ENCODE measurements at places on chromosomes 2 and 18.

GRCh38 chr2:19990416-19990728 lies 467 bp upstream of the WDR35 start:
- DNase-seq, result no peak

GRCh38 chr2:48938231-48938630 lies 182.7 kb upstream of the LHCGR start:
- no peak for DNase-seq

DNA sequence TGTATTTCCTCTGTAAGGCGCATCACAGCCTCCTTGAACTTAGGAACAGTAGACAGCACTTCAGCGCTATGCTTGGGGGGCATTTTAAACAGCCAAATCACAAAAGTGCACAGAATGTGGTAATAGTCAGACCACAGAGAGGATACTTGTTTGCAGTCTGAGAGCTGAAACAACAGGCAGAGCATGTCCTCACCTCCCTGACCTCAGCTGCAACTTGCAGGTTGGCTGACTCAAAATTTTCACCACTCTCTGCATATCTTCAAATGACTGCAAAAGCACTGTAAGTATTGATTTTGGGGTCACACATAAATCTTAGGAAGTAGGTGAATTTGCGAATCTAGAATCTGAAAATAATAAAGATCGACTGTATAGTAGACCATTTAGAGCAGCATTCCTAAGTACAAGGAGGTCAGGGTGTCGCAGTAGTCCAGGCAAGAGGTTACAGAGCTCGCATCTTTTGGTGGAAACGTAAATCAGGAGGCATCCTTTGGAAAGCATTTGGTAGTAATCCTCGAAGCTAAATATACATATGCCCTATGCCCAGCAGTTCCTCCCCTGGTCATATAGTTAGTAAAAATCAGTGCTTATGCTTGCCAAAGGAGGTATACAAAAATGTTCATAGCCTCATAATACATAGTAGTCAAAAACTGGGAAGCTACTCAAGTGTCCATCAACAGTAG lies 108.2 kb upstream of the MYCN start:
- no peak for DNase-seq

- no peak for DNase-seq
Observed at GRCh38 chr2:36695746-36696415, 626 bp upstream of the VIT start.

DNA sequence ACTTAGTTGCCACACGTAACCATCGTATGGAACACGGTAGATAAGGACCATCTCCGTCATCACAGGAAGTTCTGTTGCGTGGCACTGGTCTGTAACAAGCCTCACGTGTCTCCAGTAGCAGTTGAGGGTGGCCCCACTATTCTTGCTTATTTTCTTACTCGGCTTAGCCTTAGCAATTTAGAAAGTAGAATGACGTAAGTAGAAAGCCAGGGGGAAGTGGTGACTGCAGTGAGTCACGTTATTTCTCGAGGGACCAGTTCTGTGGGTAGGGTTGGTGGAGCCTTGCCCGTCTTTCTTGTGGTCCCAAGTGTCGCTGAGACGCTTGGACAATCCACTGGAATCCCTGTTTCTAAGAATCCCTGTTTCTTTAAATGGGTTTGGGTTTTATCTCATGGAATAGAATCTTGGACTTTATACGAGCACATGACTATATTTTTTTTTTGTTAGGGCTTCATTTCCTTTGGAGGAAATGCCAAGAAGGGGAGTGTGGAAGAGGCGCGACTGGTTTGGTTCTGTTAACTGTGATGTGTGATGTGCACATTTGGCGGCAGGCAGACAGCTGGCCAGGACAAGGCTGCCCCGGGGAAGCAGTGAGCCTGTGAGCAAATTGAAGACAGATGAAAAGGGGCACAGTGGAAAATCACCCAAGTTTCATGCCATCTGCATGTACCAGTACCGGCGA lies 96.2 kb downstream of the CABLES1 start:
- DNase-seq, result peak; percentile 86

DNA sequence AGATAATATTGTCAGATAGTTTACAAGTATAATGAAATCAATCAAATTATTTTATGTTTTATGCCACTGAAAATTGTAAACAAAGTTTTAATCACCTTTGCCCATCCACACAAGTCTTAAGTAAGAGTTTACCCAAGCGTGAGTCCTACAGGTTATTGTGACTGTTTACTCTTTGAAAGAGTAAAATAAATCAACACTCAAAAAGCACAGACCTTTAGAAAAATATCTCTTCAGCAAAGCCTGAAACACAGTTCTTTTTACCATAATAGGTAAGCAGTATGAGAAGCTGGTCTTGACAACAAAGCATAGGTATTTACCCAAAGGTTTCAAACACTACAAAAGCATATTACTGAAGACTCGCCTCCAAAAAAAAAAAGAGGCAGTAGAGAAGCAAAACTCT lies 3.7 kb downstream of the ROCK2 start:
- DNase-seq, result no peak

GRCh38 chr18:49031511-49032188 lies 80.9 kb upstream of the SMAD7 start:
- peak; percentile 24 for DNase-seq

DNA sequence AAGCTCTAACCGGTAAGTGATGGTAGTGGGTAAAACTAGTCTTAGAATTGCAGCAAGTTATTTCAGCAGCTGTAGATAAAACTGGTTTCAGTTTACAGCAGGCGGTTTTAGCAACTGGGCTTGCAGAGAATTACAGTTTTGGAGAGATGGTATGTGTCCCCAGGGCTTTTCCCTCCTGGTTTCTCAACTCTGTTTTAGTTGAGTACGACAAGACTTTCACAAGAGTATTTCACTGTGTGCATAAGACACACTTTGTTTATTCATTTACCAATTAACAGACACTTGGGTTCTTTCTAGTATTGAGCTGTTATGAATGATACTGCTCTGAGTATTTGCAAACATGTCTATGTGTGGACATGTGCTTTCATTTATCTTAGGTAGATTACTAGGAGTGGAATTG lies 65.6 kb upstream of the RFX8 start:
- no peak for DNase-seq

DNA sequence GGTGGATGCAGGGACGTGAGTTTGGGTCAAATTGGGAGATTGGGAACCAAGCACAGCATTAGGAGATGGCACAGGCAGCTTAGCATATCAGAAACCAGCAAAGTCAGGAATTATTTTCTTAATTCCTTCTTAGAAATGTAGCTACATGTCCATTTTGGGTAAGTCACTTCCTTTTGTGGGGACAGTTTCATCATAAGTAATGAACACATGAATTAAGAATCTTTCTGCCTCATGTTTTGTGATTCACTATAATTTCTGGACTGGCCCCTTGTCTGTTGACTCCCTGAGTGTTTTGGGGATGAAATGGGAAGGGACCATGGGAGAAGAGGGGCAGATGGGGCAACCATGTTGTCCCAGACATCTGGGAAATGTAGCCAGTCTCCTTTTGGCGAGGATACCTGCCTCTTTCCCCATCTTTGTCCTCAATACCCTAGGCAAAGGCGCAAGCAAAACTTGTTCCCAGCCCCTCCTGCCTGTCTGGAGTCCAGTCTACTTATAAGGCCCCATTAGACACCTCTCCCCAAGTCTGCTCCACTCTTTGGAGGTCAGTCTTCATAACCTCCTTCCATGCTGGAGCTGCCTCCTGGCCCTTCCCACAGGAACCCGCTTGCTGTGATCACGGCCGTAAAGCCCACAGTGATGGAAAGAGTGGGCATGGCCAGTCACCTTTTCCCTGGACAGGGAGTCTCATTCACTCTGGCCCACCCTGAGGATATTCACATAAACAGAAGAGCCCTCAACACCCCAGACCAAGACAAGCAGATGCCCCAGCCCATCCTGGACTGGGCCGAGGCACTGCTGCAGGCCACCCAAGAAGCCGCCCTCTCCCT lies 25.7 kb downstream of the MTHFD2 start:
- DNase-seq, result no peak

DNA sequence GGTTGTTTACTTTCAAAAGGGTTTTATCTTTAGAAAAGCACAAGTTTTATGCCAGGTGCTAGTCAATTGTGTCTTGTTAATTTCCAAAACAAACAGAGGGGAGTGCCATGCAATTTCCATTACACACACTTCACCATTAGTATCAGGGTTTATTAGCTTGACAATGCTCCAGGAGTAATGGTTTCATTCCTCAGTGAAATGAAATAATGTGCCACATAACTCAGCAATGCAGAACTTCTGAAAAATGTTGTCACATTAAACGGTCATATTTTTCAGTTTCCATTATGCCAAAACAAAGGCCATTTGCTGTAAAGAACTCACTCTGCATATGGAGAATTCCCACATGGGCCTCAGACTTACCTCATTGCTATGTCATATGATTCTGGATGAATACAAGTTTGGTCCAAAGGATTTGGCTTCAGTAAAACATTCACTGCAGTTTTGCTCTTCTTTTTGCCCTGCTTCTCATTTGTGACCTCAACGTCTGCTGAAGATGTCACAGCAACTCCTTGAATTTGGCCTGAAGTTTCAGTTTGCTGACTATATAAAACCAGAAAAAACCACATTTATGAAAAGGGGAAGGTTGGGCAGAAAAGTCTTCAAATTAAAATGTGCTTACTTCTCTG lies 198.2 kb downstream of the SRBD1 start:
- no peak for DNase-seq

- no peak for DNase-seq
Observed at GRCh38 chr2:665340-666073, 11.7 kb downstream of the TMEM18 start.

GRCh38 chr2:135473567-135473966 lies 57.5 kb downstream of the ZRANB3 start:
- peak; percentile 11 for DNase-seq

DNA sequence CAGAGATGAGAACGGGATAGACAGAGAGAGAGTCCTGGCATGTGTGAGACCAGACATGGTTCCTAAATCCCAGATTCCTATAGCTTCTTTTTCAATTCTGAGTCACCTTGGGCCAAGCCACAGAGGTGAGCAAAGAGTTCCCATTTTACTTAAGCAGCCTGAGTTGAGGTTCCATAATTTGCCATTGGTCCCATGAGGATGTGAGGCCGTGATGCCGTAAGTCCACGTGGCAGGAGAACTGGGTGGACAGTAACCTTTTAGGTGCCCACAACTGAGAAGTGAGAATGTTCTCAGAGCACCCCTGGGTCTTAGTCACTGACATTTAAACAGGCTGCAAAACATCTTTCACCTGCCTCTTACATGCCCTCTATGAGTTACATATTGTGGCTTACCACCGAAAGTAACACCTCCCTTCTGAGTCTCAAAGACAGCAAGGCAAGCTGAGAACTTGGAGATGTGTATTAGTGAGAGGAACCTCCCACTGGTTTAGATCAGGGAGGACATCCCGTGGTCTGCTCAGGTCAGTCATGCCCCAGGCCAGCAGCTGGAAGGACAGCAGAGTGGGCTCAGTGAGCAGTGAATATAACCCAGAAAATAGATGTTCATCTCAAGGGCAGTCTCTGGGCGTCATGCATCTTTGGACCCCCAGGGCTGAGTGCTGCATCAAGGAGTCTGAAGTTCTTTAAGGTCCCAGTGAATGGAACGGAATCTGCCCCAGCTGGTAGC lies 127.9 kb upstream of the LGALSL start:
- DNase-seq, result peak; percentile 82

DNA sequence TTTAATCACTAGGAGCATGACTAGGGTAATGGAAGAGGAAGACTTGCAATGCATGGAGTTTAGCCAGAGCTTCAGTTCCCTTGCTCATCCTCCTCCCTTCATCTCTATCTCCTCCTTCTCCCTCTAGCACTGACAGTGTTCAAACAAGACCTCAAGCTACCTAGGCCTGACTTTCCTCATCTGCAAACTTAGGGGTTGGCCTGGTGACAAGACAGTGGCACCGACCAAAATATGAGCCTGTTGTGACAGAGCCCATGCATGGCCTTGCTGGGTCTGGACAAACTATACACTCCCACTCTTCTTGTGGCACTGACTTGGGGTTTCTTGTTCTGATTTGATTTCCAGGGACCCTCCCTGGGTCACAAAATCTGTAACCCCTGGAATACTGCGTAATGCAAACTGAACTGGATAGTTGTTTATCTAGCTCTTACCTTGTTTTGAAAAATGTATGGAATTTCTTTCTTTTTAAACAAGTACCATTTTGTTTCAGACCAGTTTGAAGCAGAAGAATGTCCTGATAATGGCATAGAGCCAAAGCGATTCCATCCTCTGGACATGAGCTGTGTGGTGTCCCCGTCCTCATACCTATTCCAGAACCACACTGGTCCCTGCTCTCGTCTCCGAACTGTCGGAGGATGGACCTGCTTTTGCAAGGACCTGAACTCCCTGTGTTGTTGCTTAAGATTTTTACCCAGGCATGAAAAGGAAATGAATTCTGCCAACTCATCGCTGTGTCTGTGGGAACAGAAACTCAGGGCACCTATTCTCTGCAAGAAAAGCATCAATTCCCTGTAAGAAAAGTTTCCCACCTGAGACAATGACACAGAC lies 33.4 kb upstream of the PPP4R1 start:
- DNase-seq, result no peak

- peak; percentile 44 for DNase-seq
Observed at GRCh38 chr2:54422072-54422581, 34.0 kb upstream of the SPTBN1 start.

GRCh38 chr2:137823196-137823595 lies 141.1 kb upstream of the HNMT start:
- no peak for DNase-seq

DNA sequence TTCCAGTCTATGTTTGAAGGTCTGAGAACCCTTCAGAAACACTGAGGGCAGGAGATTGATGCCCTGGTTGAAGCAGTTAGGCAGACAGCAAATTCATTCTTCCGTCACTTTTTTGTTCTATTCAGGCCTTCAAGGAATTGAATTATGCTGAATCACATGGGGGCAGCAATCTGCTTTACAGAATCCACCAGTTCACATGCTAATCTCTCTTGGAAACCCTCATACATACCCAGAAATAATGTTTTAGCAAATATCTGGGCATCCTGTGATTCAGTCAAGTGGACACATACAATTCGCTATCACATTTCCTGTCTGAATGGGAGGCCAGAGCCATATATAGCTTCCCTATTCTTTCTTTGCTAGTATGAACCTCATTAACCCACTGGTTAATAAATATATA lies 301.4 kb upstream of the CNTNAP5 start:
- no peak for DNase-seq

DNA sequence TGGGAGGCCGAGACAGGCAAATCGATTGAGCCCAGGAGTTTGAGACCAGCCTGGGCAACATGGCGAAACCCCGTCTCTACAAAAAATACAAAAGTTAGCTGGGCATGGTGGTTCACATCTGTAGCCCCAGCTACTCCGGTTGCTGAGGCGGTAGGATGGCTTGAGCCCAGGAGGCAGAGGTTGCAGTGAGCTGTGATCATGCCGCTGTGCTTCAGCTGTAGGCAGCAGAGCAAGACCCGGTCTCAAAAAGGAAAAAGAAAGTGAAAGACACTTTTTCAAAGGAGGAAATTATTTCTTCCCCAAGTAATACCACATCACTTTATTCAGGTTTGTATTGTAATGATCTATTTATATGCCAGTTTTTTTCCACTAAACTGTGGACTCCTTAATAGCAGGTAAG lies 35.7 kb upstream of the TAF4B start:
- DNase-seq, result peak; percentile 59

GRCh38 chr18:7844017-7844416 lies 276.9 kb downstream of the PTPRM start:
- DNase-seq, result no peak

GRCh38 chr18:11807233-11807632 lies 44.0 kb upstream of the CHMP1B start:
- DNase-seq, result no peak

All from CD4-positive, alpha-beta T cell treated with Interleukin-17A for 1 hour (primary cell).